Stimulated activated CD4-positive, alpha-beta T cell treated with anti-CD3 and anti-CD28 coated beads, Interleukin-12 subunit alpha, Interleukin-12 subunit beta, amount 100 ng/mL, for 24 hours (primary cell): ENCODE measurements at places on chromosomes 4 and X.

GRCh38 chr4:109982521-109982920, 69.8 kb downstream of the EGF start:
- no peak for DNase-seq

- DNase-seq, result no peak
Observed at GRCh38 chr4:34148322-34148908, 2095.9 kb downstream of the ARAP2 start.

DNA sequence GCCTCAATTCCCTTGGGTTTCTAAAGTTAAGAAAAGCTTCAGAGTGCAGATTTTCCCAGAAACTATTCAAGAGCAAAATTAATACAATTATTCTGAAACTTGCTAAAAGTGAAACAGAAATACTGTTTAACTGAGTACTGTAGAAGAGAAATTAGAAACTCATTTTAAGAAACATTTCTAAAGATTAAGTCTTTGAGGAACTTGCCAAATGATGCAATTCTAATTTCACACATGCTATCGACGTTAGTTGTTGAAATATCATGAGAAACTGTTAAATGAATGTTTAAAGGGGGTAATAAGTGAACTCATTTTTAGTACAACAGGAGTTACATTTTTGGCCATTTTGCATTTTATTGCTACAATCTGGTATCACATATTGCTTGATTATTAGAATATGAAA, 125.3 kb upstream of the MAOA start:
- DNase-seq, result no peak

- no peak for DNase-seq
Observed at GRCh38 chr4:952881-953573, 20.3 kb downstream of the DGKQ start.

DNA sequence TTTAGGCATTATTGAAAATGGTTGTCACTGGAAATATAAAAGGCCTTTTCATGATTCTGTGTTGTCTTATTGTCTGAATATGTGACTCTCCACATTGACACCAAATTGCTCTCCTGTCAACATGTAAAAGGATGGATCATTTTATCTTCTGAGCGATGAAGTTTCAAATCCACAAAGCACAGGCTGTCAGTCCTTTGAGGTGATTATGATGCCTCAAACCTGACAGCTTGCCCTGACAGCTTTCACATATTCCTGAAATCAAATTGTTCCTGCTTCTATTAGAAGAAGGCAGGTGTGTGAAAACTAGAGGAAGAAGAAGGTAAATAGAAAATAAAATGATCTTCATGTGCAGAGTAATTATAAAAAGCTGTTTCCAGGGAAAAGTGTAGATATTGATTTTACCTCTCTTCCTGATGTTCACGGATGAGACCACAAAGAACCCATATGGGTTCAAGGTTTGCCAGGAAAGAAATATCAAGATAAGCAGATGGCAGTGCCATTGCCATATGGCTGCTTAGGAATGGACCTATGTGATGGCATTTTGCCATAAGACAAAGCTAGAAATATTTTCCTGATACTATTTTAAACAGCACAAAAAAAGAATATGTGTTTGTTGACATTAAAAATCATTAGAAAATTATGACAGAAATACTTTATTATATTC, 1006.3 kb upstream of the AGA start:
- no peak for DNase-seq

- no peak for DNase-seq
Observed at GRCh38 chrX:119541188-119541587, 24.0 kb downstream of the STEEP1 start.

GRCh38 chr4:89898304-89898716, 3.7 kb downstream of the MMRN1 start:
- DNase-seq, result no peak

DNA sequence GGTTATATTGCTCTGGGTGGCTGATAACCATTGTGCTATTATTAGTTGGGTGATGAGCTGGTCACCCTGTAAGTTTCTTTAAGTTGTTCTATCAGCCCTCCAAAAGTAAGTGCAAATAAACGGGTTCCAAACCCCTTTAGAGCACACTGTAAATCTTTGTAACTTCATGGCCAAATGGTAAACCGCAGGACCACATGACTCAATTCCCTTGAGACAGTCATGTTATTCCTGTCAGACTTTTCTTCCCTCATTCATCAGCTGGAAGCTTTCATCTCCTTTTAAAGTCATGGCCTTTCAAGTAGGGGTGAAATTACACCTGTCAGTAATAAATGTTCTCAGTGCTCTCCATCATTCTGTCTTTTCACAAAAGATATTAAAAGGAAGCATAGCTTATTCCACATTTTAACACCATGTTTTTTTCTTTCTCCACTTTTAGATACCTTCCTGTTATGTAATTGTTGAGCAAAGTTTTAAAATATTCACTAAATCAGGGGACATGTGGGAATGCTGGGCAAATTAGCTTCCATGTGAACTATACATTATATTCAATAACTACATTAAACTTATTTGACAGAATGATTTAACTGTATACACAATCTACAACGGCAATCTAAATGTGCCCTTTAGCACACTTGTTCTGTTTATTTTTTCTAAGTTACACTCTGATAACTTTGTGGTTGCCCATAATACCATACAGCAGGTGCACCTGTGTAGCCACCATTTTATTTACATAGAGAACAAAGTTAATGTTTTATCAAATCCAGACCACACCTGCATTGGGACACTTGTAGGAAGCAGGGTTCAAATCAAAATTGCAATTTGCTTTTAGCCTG, 275.5 kb downstream of the CFAP299 start:
- DNase-seq, result no peak

GRCh38 chr4:44235897-44236296, 212.7 kb downstream of the KCTD8 start:
- DNase-seq, result no peak

- no peak for DNase-seq
Observed at GRCh38 chrX:71504346-71504745, 28.6 kb upstream of the OGT start.

DNA sequence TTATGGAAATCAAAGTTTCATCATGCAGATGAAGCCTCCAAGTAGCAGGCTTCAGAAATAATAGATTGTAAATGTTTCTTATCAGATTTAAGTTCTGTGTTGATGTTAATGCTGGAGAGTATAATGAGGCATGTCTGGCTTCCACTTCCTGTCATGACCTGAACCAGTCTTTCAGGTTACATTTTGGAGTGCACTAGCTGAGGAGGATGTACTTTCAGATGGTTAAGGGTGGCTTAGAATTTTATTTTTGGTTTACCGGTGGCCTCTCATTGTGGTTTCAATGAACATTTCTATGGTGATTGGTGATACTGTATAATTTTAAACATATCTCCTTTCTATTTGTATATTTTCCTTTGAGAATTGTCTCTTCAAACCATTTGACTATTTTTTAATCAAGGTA, 890.4 kb downstream of the SH3BGRL start:
- no peak for DNase-seq

GRCh38 chr4:41427306-41427882, 110.6 kb upstream of the LIMCH1 start:
- no peak for DNase-seq

GRCh38 chr4:76800902-76801301, 97.0 kb downstream of the SOWAHB start:
- no peak for DNase-seq

GRCh38 chrX:147958291-147958690, 22.8 kb upstream of the FMR1NB start:
- no peak for DNase-seq

GRCh38 chr4:186021461-186022167, 47.3 kb upstream of the TLR3 start:
- no peak for DNase-seq

DNA sequence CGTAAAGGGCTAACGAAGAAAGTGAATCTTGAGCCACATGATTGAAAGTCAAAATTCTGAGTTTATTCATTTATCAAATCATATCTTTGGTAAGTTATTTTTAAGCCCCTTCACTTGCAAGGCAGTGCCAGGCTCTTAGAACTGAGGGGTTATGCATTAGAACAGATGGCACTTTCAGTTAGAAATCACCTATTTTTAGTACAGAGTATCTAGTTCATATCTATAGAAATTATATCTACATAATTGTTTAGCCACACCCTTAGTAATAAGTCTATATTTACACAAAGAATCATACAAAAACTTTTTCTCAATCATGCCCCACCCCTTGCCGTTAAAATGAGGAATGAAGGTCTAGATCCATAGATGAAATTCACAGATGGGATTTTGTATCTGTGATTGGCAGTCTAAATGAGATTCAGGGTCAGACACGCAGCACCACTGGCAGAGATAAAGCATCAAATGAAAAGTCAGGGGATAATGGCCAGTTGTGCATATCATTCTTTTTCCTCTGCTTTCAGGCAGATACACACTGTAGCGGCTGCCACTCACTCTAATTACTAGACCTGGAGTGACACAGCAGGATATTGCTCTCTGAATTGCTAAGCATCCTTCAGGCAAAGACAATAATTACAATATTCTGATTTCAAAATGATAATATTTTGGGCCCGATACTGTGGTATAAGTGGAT, 440.5 kb downstream of the MAPK10 start:
- DNase-seq, result no peak

DNA sequence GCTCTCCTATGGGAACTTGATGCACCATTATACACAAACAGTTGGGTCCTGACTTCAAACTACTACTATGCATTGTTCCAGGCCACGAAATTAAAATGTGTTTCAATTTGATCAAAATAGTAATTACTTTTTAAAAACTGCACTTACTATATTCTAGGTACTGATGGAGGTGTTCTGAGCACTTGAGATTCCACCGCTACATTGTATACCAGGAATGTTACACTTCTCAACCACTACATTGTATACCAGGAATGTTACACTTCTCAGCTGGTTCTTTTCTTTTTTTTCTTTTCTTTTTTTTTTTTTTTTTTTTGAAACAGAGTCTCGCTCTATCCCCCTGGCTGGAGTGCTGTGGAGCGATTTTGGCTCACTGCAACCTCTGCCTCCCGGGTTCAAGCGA, 77.9 kb downstream of the ELOVL6 start:
- no peak for DNase-seq

DNA sequence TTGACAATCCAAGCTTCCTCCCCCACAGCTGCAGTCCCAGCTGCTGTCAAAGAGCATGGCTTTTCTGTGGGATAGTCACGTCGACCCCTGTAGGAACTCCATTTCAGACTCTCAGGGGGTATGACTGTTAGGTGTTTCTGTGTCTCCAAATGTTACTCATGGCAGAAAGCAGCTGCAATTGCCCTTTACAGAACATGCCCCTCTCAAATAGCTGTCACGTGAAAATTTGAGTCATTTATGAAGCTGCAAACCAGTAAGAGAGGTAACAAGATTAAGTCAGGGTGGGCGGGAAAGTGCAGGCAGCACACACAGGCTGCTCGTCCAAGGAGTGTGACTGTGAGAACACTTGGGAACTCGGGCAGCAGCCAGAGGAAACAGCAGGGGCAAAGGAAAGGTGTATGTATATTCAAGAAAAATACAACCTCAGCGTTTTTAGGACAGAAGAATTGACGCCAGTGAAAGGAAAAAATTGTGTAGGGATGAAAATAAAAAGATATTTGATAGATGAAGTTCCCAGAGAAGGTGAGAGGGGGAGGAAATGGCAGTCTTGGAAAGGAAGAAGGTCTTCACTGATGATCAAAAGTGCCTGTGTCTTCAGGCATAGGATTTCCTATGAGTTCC, 66.5 kb upstream of the TMEM184C start:
- no peak for DNase-seq

GRCh38 chrX:18422325-18422724, 3.1 kb upstream of the CDKL5 start:
- DNase-seq, result no peak

DNA sequence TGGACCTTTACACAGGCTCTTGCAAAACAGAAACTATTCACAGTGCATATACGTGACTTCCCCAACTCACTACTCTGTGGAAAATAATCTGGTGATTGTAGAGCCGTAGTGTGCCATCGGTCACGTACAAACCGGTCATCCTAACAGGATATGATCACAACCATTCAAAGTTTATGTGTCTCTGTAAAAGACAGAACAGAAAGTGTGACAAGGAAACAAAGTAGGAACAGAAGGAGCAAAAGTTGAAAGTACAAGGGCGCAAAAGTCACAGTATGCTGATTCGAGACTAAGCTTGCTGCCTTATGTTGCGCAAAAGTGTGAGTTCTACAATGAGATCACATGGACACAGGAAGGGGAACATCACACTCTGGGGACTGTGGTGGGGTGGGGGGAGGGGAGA, 18.6 kb downstream of the MEPE start:
- DNase-seq, result no peak

DNA sequence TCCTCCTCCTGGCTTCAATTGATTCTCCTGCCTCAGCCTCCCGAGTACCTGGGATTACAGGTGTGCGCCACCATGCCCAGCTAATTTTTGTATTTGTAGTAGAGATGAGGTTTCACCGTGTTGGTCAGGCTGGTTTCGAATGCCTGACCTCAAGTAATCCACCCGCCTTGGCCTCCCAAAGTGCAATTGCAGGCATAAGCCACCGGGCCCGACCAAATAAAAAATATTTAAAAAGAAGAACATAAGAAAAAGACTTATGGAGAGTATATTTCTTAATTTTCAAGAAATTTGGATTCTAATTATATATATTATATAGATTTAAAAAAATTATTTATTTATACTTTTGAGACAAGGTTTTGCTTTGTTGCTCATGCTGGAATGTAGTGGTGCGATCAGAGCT, 29.8 kb downstream of the N4BP2 start:
- no peak for DNase-seq

DNA sequence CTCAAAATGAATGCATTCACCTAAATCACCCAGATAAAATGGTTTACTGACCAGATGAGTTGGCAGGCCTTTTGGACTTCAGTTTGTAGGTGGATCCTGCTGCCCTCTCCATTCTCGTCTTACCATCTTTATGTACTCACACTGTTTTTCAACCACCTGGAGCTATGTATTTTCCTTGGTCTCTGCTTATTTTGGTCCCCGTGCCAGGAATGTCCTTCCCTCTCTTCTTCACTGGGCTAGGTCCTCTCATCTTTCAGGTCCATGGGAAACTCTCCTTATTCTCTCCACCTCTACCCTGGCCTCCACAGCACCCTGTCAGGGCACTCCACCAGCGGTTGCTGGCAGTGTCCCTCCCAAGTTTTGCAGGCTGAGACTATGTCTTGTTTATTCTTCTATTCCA, 2.6 kb downstream of the GPRIN3 start:
- DNase-seq, result no peak
